ENCODE measurements at places on chromosomes 3 and 15.
A peak's percentile ranks its signal among the peaks of the same experiment; 100 is the strongest.

DNA sequence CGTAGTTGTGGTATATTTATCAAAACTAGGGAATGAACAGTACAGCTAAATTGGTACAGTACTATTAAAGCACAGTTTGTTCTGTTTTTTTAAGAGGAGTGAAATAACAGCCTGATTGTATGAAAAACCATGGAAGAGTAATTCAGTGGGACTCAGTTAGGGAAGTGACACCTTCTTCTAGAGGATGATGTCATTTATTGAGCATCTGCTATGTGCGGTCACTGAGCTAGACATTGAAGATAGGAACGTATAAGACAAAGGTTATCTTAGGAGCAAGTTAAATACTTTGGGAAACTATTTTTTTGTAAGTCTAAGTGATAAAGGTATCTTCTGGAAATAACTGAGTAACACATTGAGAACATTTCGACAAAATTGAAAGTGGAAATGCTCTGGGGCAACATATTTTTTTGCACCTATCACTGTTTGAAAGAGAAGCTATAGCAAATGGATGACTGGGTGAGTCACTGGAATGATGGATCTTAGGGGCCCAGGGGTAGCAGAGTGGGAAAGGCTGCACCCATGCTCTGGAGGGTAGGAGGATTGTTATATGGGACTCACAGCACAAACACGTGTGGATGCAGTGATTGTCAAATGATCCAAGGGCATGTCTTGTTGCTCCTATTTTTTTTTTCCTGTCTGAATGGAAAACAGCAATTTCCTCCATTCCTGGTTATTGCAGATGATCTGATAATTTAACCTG lies 43.0 kb downstream of the OXNAD1 start:
- no peak for DNase-seq

DNA sequence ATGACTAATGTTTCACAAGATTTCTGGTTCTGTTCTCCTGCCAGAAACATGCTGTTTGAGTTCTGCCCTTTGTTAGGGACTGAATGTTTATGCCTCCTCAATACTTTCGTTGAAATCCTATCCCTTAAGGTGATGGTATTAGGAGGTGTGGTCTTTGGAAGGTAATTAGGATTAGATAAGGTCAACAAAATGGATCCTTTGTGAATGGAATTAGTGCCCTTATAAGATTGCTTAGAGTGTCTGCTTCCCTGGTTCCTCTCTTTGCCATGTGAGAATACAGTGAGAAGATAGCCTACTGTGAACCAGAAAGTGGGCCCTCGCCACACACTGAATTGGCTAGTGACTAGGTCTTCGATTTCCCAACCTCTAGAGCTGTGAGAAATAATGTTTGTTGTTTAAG lies 621.4 kb upstream of the ALCAM start:
- no peak for DNase-seq

GRCh38 chr3:29978036-29978435 lies 628.4 kb upstream of the TGFBR2 start:
- no peak for DNase-seq

DNA sequence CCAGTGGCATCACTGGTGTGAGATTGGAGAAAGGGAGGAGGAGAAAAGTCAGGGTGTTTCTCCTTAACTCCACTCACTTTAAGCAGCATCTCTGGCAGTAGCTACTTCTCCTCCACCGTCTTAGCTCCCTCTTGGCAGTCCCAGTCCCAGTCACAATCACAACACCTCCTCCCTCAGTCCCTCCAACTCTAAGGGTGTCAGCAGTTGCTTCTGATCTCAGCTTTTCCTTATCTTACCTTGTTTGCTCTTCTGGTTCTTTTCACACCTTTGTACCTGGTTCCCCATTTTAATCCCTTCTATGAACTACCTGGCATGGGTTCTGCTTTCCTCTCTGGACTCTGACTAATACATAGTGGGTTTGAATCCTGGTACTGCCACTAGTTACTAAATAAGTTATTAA lies 188.3 kb upstream of the CTDSPL start:
- DNase-seq = peak; percentile 22

GRCh38 chr15:42456971-42457370 lies 34.0 kb downstream of the ZNF106 start:
- DNase-seq = peak; percentile 82

- DNase-seq = no peak
Observed at GRCh38 chr3:71226565-71227269, 356.8 kb downstream of the FOXP1 start.

GRCh38 chr3:178845420-178846118 lies 226.0 kb downstream of the ZMAT3 start:
- no peak for DNase-seq

GRCh38 chr3:153443961-153444360 lies 281.9 kb downstream of the RAP2B start:
- peak; percentile 41 for DNase-seq
